ENCODE measurements at places on chromosomes 4 and X.

GRCh38 chr4:81227968-81228367, 12.9 kb upstream of the PRKG2 start:
- DNase-seq, result no peak

DNA sequence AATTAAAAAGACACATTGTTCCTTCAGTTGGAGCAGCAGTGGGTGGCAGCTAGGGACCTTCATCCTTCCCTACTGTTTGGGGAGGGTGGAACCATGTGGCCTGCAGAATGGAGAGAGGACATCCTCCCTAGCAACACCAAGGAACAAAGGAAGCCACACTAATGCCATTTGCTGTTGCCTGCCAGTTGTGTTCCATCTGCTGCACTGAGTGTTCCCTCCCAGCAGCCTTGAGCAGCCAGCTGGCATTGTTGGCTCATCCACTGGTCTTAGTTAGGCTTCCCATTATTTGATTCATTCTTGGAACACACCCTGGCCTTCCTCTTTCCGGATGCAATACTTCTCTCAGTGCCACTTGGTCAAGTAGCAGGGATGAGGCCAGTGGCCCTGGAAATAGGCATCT, 25.0 kb upstream of the HMGB3 start:
- DNase-seq, result no peak

DNA sequence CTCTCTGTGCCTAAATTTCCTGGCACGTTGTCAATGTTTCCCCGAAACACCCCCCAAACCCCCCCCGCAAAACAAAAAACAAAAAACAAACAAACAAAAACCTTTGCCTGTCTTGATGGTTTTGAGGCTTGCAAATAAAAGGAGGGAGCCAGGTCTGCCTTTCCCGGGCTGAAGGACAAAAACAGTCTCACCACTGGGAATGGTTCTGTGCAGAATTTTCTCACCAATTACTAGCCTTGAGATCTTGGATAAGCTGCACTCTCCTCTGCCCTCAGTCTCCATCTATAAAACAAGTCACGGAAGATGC, 15.5 kb downstream of the NKX3-2 start:
- no peak for DNase-seq

GRCh38 chrX:107672955-107673378, 44.7 kb downstream of the PRPS1 start:
- DNase-seq, result peak; percentile 81

GRCh38 chr4:73612032-73612431, 8.2 kb downstream of the RASSF6 start:
- DNase-seq, result no peak
